ENCODE measurements at places on chromosomes 2 and 18.

DNA sequence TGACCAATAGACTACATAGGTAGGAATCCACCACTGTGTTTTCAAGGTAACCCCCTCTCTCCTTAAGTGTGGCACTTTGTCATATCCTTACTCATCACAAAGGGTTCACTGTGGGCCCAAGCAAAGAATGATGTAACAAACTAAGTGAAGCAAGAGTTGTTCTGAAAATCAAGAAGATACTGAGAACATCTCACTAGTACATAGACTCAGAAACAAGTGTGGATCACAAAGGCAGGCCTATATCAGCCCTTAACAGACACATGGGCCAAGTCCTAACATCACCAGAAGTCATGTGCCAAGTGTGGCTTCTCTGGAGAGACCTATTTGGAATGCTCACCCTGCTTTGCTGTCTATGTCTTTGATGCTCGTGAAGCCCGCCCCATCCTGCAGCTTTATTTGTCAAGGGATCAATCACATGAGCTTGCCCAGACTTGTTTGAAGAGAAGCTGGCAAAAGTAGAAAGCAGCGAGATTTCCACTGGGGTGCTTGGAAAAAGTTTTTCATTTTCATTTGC, 131.2 kb upstream of the TTC39C start:
- no peak for DNase-seq

DNA sequence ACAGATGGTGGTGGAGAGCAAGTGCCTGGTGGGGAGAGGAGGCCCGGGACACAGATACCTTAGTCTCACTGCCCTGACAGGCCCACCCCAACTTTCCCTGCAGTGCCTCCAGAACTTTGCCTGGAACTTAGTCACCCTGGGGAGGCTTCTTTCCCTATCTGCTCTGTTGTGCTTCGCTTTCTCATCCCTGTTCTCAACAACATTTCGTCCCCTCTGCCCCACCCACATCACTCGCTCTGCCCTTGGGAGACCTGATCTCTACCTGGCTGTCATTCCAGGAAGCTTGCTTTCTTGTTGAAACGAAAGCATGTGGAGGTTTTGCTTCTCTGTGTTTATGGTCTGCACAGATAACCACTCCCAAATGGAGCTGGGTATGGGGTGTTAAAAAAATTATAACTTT, 93.8 kb downstream of the PRKCE start:
- DNase-seq: no peak

- DNase-seq: no peak
Observed at GRCh38 chr18:38038242-38038641, 472.6 kb upstream of the CELF4 start.

- no peak for DNase-seq
Observed at GRCh38 chr2:221517146-221517695, 54.9 kb downstream of the EPHA4 start.

DNA sequence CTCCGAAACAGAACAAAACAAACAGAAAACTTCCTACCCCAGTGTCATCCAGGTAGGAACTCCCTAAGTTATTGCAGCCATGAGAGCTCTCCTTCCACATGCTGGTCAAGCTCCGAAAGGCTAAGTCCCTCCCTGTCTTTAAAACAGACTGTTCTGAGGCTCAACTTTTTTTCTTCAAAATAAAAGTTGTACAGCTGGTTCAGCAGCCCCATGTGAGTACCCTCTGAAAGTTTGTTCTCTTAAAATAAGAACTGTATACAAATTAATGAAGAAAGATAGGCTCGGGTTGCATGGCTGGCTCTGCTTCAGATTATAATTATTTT, at the start of gene PDE1A:
Gene PDE1A, minus strand, starts transcription at position 119 of the 323 bp plus-strand sequence.
- no peak for DNase-seq

DNA sequence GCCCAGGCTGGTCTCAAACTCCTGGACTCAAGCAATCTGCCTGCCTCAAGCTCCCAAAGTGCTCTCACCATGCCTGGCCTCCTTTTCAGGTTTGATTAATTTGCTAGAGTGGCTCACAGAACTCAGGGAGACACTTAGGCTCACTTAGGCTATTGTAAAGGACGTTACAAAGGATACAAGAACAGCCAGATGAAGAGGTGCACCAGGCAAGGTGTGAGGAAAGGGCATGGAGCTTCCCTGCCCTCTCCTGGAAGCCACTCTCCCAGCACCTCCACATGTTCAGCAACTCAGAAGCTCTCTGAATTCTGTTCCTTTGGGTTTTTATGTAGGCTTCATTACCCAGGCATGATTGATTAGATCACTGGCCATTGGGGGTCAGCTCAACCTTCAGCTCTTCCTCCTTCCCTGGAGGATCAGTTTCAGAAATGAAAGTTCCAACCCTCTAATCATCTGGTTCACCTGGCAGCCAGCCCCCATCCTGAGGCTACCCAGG, 78.7 kb upstream of the RGPD5 start:
- peak; percentile 77 for DNase-seq

- no peak for DNase-seq
Observed at GRCh38 chr2:11375689-11376027, 31.2 kb upstream of the ROCK2 start.

DNA sequence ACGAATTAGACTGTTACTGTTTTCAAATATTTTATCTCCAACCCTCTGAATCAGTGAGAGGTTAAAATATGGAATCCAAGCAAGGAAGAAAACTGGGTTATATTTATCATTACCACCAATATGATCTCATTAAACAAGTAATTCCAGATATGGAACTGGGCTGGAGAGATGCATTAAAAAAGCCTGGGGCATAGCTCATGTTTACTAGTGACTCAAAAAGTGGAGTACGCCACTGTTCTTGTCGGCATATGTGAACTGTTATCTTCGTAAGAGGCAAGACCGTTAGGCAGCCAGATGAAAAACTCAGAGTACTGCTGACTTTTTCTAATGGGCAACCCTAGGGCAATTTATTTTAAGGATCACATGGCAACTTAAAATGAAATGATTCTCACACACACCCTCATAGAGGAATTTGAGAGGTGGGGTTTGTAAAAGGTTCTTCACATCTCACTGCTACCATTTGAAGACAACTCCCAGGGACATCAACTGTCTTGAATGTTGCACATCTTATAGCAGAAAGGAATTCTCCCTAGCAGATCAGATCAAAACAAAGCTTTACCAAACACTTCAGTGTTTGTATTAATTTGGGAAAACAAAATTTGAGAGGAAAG, 105.2 kb upstream of the TFCP2L1 start:
- no peak for DNase-seq

DNA sequence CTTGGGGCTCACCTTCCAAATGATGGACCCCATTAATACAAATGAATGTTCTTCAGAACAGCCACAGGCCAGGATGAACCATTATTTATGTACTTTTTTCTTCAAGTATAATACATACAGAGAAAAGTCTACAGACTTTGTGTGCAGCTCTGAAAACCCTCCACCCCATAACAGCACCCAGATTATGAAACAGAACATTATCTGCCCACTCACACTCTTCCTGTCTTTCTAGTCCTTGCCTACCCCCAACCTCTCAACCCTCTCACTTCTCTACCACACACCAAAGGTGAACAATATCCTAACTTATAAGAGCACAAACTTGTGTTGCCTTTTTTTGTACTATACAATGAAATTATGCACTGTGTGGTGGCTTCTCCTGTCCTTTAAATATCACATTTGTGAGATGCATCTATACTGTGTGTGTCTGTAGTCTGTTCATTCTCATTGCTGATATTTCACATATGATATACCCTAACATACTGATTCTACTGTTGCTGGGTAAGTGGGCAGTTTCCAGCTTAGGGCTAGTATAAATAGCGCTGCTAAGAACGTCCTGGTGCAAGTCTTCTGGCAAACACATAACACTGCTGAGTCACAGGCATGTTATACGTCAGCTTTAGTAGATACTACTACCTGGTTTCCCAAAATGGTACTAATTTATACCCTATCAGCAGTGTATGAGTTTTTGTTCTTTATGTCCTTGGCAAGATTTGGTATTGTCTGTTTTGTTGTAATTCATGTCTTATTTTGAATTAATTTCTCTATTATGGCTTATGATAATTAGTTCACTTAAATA, 1.0 kb upstream of the NPHP1 start:
- DNase-seq: no peak

- peak; percentile 84 for DNase-seq
Observed at GRCh38 chr2:236309669-236310029, 45.4 kb upstream of the ASB18 start.

GRCh38 chr2:20400787-20401488, 45.9 kb upstream of the RHOB start:
- DNase-seq: no peak

GRCh38 chr18:48924630-48925490, 25.9 kb downstream of the SMAD7 start:
- DNase-seq: peak; percentile 52

- DNase-seq: no peak
Observed at GRCh38 chr2:149261692-149262091, 68.7 kb upstream of the LYPD6 start.

- DNase-seq: no peak
Observed at GRCh38 chr2:173979751-173980351, 14.7 kb upstream of the SP3 start.

DNA sequence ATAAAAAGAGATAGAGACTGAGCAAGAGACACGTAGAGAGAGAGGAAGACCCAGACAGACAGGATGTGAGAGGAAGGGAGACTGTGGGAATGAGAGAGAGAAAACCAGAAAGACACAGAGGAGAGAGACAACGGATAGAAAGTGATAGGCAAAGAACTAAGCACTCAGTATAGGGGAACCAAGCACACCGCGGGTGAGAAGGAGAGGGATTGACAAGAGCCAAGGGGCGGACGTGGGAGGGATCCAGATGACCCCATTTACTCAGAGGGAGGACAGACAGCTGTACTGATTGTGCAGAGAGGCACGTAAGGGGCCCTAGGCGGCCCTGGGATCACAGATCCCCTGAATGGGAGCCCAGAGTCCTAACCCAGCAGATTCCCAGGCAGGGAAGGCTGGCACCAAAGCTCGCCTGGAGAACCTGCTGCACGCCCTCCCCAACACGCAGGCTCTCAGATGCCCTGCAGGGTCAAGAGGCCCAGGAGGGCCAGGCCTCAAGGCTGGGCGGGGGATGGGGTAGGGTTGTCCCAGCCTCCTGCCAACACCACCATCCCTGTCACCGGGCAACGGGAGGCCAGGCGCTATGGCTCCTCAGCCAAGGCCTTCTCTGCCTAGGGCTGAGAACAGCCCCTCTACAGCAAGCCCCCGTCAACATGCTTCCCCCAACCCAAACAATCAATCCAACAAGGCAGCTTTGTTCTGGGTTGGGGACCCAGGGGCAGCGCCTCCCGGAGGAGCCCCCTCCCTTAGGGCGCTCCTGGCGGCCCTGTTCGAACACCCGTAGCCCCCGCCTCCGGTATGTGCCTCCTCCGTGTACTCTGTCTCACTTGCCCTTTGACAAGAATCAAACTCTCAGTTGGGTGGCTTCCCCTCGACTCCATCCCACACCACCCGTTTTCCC, 579 bp downstream of the LOXL3 start:
- peak; percentile 82 for DNase-seq

GRCh38 chr2:7811073-7811472, 870.8 kb upstream of the ID2 start:
- DNase-seq: no peak

- peak; percentile 88 for DNase-seq
Observed at GRCh38 chr2:55049043-55049820, 1.0 kb downstream of the RTN4 start.

- DNase-seq: peak; percentile 70
Observed at GRCh38 chr2:15560140-15560987, 770 bp downstream of the NBAS start.

GRCh38 chr2:219332542-219332941, at the start of gene RESP18:
Gene RESP18, minus strand, starts transcription at chr2:219332744.
- peak; percentile 71 for DNase-seq

- DNase-seq: no peak
Observed at GRCh38 chr2:188403676-188404075, 112.0 kb downstream of the GULP1 start.

DNA sequence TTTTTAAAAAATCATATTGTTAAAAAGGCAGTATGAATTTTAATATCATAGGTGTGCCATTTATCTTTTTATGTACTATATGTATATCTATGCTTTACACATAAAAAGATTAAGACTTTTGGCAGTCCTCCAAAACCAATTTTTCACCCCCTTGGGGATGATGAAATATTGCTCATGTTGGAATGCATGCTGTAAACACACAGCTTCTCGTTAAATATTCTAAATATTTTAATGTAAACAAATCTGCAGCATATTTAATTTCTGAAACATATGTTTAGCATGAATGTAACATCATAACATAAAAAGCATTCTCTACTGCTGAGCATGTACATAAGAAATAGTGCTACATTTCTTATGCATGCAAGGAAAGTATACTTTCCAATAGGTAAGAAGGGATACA, 484.3 kb upstream of the LRATD1 start:
- no peak for DNase-seq

DNA sequence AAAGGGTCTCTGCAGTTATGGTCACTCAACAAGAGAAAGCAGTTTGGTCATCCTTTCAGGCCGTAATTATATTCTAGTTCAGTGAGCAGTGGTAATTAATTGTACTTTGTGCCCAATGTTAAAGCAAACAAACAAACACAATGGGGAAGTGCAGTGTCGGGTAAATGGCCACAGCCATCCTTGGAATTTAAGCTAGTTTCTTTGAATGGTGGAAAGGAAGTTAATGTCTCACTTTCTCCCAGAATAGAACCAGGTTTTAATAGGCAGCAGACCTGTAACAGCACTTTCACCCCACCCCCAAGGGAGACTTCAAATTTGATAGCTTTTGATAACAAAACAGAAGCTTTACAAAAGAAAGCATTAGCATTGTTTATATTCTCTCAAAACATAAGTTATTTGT, 20.0 kb upstream of the ITGAV start:
- DNase-seq: no peak

DNA sequence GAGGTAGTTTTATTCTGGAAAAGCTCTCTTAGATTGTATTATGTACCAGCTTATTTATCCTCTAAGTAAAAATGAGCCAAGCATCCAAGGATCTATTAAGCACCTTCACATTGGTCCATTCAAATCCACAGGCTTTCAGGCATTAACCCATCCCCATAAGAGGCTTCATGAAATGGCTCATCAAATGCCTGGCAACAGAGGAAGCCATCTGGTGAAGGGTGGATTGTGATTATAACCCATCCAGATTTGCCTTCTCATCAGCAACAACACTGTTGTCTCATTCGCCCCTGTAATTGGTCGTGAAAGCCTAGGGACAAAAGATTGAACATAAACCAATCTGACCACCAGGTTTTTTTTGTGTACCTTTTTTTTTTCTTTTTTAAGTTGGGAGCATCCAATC, 134.3 kb upstream of the TACR1 start:
- DNase-seq: no peak

DNA sequence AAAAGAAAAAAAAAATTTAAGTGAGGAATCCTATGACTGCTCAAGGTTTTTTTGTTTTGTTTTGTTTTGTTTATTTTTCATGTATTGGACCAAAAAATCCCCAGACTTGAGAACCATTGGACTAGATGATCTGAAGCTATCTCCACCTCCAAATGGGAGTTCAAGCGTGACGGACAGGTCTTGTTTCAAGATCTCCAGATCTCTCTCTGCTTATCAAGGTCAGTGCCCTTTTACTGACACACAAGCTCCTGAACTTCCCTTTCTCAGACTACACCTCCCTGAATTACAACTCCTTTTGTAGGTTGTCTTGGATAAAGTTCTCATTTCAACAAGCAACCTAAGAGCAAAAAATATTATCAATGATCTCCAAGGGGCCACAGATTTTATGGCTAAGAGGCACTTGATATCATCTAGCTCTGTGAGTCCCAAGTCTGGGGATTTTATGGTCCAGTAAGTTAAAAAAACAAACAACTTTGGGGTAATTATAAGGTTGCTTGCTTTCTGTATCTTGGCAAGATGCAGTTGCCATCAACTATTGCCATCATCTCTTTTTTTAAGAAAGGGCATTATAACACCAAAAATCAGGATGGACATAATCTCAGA, 396.0 kb upstream of the ATP5MC3 start:
- DNase-seq: no peak

All from endodermal cell (in vitro differentiated cells).